Stimulated activated CD8-positive, alpha-beta memory T cell treated with anti-CD3 and anti-CD28 coated beads, Interleukin-15, amount 100 ng/mL, for 4 hours (primary cell): ENCODE measurements at places on chromosomes 4 and X.
A peak's percentile ranks its signal among the peaks of the same experiment; 100 is the strongest.

DNA sequence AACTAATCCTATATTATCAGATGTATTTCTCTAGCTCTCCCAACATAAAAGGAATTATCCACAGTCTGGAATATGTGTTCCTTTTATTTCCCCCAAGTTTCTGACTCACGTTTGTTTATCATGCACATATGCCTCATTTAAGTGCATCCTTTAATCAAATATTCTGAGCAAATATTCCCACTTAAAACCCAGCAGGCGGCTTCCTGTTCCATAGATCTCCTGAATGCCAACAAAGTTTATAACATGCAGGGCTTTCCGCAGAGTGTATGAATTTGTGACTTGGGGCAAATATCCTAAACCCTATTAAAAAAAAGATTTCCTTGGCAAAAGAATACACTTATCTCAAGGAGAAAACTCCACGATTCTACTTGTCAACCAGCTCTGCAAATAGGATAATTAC, 16.9 kb downstream of the GLRA2 start:
- DNase-seq: no peak

DNA sequence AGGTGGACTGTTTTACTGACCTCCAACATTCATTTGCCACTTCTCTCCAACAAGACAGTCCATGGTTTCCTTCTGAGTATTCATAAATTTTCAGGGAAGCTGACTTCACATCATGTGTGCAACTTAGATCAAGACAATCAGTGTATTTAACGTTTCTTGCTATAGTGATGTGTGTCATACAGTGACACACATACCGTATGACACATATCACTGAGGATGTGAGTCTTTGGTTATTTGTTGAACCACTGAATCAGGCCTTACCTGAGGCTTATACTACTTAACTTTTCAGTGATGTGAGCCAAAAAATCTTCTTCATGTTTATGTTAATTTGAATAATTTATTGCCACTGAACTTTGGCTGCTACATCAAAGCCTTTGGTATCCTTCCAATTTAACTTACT, 166.8 kb downstream of the BMPR1B start:
- no peak for DNase-seq

GRCh38 chr4:41485041-41485440, 52.9 kb upstream of the LIMCH1 start:
- DNase-seq: no peak

DNA sequence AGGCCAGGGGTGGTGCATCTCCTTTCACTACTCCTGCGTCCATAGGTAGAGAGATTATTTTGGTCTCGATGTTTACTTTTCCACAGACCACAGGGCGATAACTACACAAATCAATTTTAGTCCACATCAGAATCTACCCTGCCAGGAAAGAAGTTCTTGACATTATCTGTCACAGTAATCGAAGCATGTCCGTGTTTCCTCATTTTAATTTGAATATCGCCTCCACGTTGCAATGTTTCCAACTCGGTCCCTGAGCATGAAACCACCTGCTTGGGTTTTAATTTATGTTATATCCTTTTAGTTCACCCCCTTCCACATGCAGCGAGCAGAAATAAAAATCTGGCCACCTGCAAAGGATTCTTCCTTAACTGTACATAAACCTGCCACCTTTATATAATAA, 100.1 kb upstream of the ATXN3L start:
- DNase-seq: no peak

GRCh38 chr4:114017120-114017917, 37.9 kb upstream of the ARSJ start:
- DNase-seq: no peak

- DNase-seq: no peak
Observed at GRCh38 chr4:165359506-165359905, 19.3 kb upstream of the CPE start.

GRCh38 chr4:2755821-2756690, at the start of gene TNIP2:
Gene TNIP2 (minus strand): TSS chr4:2756336. CDS start chr4:2756289, 47 bp downstream.
- peak; percentile 62 for DNase-seq

DNA sequence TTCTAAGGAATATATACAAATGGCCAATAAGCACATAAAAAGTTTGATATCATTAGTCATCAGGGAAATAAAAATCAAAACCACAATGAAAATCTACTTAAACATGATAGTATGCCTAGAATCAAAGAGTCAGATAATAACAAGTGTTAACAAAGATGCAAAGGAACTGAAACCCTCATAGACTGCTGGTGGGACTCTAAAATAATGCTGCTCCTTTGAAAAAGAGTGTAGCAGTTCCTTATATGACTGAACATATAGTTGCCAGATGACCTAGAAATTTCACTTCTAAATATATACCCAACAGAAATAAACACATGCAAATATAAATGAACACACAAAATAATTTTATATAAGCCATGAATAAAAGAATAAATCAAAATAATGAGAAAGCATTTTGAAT, 205.1 kb upstream of the CTSO start:
- no peak for DNase-seq

DNA sequence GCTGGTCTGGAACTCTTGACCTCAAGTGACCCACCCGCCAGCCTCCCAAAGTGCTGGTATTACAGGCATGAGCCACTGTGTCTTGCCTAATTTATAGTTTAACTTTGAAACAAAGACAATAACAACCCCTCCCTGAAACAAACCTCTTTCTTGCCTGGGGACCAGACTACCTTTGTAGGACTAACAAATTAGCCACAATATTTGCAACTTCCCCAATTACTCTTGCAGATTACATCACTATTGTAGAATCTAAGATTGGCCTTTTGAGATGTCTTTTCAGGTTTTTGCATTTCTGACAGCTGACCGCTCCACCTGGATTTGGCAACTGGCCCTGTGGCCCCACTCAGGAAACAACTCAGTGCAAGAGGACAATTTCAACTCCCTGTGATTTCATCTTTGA, 84.8 kb downstream of the AKAP4 start:
- DNase-seq: no peak

DNA sequence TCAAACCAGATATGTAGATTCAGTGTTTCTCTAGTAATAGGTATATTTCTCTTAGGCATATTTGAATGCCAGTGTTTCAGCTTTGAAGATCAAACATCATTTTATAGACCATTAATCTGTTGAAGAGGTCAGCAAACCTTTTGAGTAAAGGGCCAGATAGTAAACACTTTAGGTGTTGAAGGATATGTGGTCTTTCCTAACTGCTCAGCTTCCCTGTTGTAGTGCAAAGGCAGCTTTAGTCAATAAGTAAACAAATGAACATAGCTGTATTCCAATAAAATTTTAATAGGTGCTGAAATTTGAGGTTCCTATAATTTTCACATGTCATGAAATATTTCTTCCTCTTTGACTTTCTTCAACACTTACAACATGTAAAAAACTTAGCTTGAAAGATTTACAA, 201.6 kb downstream of the ADGRL3 start:
- no peak for DNase-seq

DNA sequence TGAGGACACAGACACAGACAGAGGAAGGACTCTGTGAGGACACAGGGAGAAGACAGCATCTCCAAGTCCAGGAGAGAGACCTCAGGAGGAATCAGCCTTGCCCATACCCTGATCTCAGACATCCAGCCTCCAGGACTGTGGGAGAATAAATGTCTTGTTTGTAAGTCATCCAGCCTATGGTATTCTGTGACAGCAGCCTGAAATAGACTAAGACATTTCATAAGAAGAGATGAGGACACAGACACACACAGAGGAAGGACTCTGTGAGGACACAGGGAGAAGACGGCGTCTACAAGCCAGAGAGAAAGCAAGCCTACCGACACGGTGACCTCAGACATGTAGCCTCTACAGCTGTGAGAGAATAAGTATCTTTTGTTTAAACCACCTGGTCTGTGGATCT, 112.1 kb downstream of the DHRSX start:
- DNase-seq: no peak

DNA sequence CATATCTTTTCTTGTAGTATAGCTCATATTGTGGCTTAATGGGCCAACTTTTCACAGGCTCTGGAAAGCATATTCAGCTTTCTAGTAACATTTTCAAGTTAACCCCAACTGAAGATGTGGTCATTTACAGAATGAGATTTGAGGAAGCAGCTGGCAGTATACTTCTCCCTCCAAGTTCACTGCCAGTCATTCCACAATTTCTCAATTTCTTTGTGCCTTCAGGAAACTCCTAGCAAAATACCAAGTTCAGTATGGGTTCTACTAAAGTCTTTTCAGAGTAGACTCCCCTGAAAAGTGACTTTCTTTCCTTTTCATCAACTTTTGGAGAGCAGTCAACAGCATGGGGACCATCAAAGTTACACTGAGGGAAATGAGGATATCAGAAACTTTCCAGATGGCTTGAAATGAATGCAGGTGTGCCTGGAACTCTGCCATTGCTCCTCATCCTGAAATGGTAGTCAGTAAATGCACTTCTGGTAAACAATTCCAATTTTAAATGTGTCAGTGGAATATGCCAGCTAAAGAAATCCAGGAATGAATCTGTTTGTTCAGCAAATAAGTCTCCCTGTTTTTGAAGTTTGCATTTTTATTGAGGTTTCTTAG, 81.5 kb upstream of the TEX13D start:
- no peak for DNase-seq

- DNase-seq: no peak
Observed at GRCh38 chrX:111519215-111519614, 7.8 kb downstream of the SERTM2 start.

DNA sequence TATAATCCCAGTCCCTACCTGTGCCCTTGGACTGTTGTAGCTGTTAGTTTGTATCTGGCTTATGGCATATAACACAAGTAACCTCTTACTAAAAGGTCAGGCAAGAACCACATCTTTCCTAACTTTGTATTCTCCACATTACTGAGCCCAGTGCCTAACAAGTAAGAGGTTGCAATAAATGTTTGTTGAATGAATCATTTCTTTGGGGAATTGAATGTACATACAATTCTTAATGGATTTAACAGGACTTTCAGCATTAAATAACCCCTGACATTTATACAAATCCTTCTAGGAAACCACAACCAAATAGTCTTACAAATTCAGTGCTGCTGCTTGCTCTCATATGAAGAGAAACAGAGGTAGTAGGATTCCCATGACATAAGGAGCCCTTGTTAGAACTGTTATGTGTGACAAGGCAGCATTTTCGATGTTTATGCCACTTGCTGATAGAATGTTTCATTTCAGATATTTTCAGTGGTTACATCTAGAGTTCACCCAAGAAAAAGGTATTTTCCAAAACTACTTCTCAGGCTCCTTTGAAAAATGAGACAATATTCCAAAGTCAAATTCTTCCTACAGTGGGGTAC, 62.0 kb downstream of the MBNL3 start:
- no peak for DNase-seq

DNA sequence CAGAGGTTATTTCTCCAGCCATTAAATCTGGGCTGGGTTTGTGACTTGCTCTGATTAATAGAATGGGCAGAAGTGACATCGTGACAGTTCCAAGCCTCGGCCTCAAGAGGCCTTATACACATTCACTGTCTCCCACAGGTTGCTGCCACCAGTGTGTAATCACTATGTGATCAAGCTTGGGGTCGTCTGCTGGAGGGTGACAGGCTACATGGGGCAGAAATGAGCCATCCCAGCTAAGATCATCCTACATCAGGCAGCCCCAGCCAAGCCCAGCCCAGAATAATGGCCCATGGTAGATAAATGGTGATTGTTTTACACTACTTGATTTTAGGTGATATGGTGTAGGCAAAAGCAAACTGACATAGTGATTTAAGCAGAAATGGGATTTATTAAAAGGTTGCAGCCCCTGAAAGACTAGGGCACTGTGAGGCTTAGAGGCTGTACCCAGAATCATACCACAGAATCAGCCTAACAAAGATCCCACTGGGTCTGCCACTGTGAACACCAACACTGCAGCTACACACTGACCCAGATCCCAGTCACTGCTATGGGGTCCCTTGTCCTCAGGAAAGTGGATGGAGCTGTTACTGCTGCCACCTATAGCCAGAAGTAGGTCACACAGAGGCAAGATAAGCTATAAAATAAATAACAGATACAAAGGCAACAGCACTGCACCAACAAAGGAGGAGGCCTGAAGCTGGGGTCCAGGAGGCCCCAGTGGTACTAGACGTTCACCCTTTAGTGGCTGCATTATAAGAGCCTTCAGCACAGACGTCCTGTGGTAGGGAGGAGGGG, 159.6 kb upstream of the RBPJ start:
- DNase-seq: no peak

DNA sequence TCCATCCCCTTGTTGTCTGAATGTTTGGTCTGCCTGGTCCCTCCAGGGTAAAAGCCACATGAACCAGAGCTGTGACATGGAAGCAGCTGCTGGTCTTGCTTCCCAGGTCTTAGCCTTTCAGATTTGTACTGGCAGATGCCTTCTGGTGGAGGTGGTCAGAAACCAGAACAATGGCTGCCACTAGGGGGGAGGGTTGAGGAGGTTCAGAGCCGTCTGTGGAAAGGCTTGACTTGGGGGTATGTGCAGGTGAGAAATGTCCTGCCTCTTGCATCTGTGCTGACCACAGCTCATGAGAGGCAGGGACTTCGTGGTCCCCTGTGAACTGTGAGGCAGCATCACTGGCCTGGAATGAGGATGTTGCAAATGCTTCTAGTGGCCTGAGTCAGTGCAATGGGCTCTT, 144.2 kb upstream of the WDR1 start:
- DNase-seq: no peak

DNA sequence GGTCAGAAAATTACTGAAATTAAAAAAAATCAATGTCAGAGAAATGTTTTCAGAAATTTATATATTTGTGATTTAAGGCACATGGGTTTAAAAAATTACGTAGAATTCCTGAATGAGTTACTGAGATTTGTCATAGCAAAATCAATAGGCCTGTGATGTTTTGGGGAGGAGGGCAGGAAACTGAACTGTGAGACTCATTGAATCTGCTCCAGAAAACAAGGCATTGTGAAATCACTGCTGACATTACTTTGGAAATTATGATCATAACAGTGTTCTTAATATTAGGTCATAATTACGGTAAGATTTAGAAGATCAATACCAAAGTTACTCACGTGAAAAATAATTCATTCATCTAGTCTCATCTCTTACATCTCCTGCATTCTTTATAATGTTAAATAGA, 5.3 kb downstream of the FGF5 start:
- DNase-seq: no peak

- DNase-seq: no peak
Observed at GRCh38 chr4:147965873-147966272, 234.0 kb downstream of the ARHGAP10 start.

- DNase-seq: no peak
Observed at GRCh38 chrX:121301356-121301755, 253.9 kb downstream of the GLUD2 start.

DNA sequence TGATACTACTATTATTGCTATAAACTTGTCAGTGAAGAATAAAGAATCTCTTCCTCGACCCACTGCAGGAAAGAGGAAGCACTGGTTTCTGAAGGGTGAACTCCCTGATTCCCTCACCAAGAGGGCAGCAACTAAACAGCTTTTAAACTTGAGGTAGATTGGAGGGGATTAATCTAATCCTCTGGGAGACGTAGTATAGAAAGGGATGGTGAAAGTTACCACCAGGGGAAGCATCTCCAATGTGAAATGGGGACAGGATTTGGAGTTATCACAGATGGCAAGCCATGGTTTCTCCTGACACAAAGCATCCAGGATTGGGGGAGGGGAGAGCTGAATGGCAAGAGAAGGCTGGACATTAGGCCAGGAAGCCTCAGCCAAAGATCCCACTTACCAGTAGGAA, 62.7 kb upstream of the PTPN13 start:
- DNase-seq: no peak
